ENCODE measurements at places on chromosomes 11 and 22.

DNA sequence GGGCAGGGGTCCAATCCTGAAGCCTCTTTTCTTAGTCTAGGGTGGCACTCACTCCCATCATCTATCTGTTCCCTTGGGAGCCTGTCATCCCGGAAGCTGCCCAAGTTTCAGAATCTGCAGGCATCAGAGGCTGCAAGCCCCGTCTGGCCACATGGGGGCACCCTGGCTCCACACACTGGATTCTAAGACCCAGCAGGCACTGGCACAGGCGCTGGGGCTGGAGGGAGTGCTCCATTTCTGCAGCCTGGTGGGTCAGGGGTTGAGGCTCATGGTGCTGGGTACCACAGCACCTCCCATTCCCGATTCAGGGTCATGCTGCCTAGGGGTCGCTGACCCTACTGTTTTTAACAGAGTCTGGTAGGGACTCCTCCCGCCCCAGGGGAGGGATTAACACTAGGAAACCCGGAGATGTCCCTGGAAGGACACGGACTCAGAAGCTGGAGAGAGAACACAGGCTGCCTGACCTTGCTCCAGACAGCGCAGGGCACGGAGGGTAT, 243.9 kb upstream of the SYN3 start:
- peak; percentile 51 for DNase-seq

- no peak for DNase-seq
These were observed 47.3 kb downstream of the NEU3 start for GRCh38 chr11:75035911-75036565.

DNA sequence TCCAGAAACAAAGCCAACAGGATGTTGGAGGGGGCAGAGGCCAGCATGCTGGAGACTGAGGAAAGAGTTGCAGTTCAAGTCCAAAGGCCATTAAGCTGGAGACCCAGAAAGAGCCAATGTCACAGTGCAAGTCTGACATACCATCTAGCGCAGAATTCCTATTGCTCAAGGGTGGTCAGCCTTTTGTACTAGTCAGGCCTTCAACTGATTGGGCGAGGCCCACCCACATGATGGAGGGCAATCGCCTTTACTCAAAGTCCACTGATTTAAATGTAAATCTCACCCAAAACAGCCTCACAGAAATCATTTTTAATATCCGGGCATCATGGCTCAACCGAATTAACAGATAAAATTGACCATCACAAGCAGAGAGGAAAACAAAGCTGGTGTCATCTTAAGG, 113.9 kb downstream of the RCN1 start:
- DNase-seq: no peak

DNA sequence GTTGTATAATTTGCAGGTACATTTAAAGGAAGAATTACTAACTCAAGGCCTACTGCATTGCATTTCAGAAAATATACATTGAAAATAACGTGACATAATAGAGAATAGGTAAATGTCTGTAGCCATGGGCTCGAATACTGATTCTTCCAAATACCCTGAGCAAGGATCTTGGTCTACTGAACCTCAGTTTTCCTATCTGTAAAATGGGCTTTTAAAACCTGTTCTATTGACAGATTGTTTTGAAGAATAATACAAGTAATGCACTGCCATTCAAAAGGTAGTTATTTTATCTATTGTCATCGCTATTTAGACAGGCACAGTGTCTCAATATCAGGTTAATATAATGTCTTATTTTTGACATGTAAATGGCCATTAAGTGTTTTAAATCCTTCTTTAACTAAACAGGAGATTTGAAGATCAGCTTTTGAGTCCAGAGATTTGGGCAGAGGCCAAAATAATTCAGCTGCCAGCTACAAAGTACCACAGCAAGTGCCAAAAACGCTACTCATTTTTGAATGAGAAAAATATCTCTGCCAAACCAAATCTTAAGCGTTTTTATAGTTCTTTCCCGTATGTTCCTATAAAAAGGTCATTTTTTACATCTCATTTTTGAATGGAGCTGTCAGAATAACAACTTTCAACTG, 56.7 kb downstream of the CTSC start:
- DNase-seq: no peak

DNA sequence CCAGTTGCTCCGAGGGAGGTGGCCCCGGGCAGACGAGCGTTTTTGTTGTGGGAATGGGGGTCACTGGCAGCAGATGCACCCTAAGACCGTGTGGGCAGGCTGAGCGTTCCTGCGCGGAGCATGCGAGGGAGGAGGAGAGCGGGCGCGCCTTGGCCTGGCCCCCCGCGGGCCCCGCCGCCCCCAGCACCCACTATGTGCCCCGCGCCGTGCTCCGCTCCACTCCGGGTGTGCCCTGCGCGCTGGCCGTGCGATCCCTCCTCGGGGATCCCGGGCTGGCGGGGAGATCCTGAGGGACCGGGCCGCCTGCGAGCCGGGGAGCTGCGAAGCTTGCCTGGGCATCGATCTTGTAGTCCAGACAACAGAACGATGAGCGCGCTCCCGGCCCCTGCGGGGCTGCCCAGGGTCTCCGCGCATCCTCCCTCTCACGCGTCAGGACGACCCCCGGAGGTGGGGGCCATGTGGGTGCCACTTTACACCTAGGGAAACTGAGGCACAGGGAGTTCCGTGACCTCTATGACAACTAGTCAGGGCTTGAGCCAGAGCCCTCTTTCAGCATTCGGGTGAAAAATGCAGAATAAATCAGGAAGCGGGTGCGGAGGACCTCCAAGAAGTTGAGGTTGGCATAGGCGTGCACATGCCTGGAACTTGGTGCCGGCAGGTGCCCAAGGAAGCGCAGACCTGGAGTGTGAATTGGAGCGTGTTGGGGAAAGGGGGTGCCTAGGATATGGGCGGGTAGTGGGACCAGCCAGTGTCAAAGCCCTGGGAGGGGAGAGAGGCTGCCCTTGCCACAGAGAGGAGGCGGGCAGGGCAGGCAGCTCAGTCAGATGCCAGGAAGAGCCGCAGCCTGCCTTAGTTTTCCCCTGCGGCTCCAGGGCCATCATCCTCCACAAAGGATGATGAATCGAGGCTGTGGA, 1.3 kb upstream of the KMT5B start:
- peak; percentile 11 for DNase-seq

- DNase-seq: no peak
These were observed 147.1 kb downstream of the WT1 start for GRCh38 chr11:32288276-32288675.

- no peak for DNase-seq
These were observed 10.5 kb upstream of the MS4A2 start for GRCh38 chr11:60077981-60078380.

- no peak for DNase-seq
These were observed 9.7 kb downstream of the TSPAN32 start for GRCh38 chr11:2311353-2312133.

DNA sequence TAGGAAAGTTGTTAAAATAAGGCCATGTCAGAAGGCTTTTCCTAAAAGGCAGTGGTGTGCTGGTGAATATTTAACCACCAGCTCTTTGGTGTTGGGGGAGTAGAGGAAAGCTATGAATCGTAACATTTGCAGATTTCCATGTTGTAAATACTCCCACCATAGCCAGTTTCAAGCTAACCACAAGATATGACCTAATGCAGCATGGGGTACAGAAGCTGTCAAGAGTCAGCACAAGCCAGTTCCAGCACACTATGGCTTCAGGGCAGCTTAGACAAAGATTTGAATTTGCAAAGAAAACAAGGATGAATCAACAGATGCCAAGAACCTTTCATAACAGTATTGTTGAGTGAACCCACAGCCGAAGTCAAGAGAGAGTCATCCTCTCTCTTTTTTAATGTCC, 40.0 kb downstream of the COMMD9 start:
- DNase-seq: no peak

DNA sequence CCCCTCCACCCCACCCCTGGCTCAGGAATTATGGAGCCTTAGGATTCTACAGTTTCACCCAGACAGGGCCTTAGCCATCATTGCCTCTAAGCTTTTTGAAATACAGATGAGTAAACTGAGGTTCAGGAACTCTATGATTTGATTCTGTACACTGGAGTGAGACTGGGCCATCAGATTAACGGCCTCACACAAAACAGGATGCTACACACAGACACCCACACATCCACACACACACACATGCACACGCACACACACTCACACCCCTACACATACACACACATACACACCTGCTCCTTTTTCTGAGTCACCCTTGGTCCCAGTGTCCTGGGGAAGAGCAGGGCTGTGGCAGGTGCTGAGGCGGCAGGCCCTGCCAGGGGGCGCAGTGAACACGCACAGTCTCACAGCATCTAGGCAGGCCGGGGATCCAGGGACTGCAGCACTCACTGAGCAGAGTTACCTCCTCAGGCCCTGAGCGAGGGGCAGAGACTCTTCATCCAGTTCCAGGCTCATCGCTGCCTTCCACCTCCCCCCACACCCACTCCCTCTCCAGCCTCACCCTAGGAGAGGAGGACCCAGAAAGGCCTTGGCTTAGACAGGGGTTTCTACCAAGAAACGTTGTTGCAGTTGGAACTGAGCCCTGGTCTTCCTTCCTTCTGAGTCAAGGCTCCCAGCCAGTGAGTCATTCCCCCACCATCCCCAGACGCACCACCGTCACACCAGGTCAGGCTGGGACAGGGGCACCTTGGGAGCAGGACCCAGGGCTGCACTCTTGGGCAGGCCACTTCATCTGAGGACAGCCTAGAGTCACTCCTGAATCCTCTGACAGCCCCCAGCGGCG, 89.8 kb upstream of the PARVA start:
- DNase-seq: no peak

DNA sequence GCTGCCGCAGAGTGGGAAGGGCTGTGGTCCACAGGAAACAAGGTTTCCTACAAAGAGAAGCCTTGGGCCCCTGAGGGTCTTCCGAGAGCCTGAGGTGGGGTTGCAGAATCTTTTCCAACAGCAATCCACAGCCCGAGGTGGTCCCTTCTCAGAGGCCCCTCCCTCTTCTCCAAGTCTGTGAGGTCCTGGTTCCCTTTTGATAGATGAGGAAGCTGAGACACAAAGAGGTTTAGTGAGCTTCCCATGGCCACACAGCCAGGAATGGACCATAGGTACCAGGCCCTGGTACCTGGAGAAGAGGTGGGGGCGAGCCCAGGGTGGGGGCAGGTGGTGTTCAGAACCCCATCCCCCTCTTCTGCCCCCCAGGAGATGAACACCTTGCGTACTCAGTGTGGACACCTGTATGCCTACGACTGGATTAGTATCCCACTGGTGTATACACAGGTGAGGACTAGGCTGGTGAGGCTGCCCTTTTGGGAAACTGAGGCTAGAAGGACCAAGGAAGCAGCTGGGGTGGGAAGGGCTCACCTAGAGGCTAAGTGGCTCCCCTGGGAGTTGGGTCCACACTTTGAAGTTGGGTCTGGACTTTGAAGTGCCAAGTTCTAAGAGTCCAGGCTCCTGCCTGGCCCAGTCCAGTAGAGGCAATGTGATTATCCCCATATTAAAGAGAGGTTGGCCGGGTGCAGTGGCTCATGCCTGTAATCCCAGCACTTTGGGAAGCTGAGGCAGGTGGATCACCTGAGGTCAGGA, 7.0 kb downstream of the BEST1 start:
- no peak for DNase-seq

DNA sequence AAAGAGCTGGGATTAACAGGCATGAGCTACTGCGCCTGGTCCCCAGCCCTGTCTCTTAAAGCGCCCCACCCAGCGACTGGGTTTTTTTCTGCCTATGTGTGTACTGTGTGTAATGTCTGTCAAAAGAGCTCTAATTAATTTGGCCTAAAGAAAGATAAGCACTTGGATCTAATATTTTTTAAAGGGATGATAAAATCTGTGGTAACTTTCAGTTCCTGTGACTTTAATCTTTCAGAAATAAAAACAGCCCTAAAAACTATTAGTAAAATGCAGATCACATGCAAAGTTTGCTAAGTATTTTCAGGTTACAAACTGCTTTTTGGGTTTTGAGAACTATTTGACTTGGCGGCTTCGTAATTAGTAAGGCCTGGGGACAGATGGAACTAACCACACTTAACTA, 1358.7 kb downstream of the LRRC4C start:
- no peak for DNase-seq

DNA sequence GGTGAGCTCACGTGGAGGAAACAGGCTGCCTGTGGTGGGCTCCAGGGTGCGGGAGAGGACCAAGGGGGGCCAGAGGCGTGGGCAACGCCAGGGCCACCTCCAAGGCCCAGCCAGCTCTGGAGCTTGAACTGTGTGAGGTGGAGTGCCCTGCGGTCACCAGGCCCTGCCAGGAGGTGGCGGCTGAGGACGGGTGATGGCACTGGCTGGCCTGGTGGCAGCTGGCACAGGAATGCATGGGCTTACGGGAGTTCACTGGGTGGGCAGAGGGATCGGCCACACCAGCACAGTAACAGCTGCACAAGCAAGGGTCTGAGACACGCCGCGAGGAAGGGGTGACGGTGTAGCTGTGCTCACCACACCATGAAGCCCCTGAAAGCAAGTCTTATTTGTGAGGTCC, 15.8 kb downstream of the TOLLIP start:
- DNase-seq: no peak

DNA sequence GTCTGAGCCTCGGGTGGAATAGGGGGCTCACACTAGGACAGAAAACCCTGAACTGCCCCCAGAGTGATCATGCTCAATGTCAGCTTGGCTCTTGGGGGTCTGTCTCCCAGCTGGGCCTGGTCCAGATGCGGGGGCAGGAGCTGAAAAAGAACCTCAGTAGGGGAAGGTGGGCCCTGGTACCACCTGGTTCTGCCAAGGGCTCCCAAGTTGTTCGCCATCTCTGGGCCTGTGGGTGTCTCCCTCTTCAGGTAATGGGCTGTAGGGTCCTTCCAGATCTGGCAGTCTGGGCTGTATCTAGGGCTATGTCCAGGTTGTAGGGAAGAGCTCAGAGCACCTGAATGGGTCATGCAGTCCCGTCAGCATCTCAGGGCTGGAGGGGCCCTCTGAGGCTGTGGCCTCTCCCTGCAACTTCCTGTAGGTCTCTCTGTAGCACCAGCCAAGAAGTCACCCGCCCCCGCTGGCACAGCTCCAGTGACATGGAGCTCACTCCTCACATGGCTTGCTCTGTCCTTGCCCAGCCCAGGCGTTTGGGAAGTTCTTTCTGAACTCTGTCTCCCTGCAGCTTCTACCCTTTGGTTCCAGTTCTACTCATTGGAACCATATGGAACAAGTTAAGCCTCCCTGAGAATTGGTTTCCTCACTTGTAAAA, 33.0 kb upstream of the SOX10 start:
- no peak for DNase-seq

- DNase-seq: no peak
These were observed 876.0 kb downstream of the METTL15 start for GRCh38 chr11:28984231-28984630.

DNA sequence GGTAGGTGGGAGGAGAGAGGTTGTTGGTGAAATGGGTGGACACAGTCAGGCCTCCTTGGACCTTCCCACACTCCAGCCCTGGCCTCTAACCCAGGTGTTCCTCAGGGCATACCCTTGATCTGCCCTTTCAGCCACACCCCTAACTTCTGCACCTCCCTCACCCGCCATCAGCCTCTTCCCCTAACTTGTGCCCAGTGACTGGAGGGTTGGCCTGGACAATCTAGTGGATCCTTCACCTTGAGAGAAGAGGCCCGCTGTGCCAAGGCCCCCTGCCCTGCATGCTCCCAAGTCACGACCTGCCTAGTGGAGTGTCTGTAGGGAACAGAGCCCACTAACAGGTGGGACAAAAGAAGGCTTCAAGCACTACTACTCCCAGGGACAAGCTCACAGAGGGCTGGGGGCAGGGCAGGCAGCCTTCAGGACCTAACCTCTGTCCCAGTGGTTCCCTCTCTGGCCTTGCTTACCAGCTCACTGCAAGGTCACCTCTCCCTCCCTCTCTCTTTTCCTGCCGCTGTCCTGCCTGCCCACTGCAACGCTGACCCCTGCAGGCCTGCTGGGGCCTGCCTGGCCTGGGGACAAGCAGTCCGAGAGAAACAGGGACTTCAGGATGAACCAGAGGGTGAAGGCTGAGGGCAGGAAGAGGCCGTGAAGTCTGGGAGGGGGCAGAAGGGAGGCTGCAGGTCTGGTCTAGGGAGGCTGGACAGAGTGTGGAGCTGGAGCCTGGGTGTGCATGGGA, 3.3 kb downstream of the SYT7 start:
- DNase-seq: no peak
